Right forelimb (tissue), 1 donor: ENCODE measurements at places on chromosomes 16 and 17.

GRCh38 chr16:1541293-1542165 is 8.1 kb downstream of the TMEM204 start:
- DNase-seq, result no peak

GRCh38 chr17:43134774-43135453 is 9.8 kb upstream of the BRCA1 start:
- no peak for DNase-seq

- no peak for DNase-seq
Observed at GRCh38 chr17:49834118-49834743, 13.6 kb downstream of the TAC4 start.

DNA sequence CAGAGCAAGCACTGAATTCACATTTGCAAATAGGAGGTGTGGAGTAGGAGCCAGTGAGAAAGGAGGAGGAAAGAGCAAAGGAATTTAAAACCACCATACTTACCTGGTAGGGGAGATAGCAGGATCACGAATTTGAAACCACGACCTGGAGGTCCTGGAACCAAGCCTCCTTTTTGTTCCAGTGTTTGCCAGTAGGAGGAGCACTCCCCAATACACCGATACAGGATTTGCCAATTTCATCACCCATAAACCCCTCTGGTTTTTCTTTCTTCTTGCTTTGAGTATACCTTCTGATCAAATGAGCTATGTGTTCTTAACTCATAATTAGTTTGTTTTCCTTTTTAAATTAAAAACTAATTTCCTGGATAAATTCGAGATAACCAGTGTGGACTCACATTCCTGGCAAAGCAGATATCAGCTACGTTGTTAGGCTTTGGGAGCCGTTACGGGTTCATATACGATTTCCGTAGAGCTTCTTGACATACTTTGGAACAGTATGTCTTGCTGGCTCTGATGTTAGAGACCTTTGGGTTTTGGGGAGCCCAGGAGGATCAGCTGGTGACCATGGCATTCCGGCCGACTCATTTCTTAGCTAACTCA is 22.7 kb downstream of the BCO1 start:
- DNase-seq, result no peak

- peak; percentile 45 for DNase-seq
Observed at GRCh38 chr17:37488009-37488604, 1.6 kb upstream of the DUSP14 start.

DNA sequence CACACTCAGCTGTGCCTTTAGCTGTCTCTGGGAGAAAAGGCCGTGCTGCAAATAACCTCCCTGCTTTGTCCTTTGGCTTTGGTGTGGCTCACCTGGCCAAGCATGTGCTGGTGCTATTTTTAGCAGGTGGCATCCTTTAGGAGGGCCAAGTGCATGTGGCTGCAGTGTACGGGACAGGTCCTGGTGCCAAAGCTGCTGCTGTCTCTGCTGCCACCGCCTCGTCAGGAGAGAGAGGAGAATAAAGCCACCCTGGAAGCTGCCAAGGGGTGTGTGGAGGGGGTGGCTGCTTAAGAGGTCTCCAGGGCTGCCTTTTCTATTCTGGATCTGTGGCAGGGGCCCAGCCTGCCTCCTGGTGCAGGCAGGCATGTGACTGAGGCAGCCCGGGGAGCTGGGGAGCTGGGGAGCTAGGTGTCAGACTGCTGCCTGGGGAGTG is 6.2 kb downstream of the AKAP1 start:
- no peak for DNase-seq

DNA sequence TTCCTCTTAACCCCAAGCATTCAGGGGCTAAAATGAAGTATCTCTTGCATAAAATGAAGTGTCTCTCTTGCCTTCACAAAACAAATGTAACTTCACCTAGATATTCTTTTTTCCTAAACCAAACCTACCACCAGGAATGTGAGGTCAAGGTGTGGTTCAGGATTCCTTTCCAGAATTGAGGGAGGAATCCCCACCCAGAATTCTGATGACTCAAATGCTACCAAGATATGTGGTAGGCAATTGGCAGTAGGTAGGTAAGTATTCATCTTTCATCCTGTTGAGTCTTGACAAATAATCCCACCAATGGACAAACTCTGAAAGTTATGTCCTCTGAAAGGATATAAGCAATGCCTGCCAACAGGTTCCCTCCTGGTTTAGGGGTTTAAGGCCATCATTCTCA is 26.2 kb downstream of the TRIM16 start:
- DNase-seq, result no peak

DNA sequence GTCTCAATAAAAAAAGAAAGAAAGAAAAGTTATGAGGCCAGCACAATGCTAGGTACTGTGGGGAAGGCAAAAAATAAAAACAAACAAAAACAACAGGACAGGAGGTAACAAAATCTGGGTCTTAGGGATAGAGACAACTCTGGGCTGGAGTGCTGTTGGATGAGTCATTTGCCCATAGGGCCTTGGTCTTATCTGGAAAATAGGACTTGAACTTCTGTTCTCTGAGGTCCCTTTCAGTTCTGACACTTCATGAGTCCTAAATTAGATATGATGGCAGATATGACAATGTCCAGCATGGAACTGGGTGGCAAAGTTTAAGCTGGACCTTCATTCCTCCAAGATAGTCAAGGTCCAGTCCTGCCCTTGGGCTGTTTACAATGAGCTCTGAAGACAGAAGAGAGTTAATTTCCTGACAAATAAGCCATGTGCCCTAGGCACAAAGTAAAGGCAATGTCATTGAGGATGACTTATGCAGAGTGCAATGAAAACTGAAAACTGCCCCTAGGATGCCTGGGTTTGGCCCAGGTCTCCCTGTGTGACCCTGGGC is 8.9 kb upstream of the HDAC5 start:
- DNase-seq, result no peak

- DNase-seq, result no peak
Observed at GRCh38 chr16:31079342-31079944, 5.2 kb downstream of the ZNF646 start.

GRCh38 chr16:85195900-85196772 is 83.9 kb upstream of the CIBAR2 start:
- no peak for DNase-seq

DNA sequence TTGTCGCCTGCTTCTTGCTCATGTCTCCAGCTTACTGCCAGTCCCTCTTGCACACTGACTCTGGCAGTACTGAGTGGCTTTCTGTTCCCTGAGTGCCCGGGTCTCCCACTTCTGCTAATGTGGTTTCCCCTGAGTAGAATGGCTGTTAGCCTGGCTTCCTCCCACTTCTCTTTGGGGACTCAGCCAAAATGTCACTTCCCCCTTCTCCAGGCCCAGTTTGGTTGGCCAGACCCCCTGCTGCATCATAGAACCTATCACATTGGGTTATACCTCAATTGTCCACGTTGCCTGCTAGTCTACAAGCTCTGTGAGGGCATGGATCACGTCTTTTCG is 304.4 kb downstream of the HS3ST3B1 start:
- no peak for DNase-seq

GRCh38 chr17:34452769-34453168 is 89.7 kb upstream of the CCL1 start:
- no peak for DNase-seq

DNA sequence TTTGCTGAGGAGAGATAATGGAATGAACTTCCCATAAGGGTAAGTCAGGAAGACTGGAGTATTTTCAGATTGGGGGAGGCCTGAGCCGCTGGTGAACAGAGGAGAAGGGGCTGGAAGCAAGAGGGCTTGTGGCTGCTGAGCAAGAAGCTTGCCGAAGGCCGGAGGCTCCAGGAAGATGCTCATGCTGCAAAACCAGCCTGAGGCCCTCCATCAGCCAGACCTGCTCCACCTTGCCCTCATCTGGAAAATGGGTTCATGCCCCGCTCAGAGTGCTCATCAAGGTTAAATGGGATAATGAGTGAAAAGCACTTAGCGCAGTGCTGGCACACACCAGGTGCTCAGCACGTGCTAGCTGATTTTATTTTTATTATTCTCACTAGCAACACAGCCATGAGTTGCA is 5.5 kb upstream of the ASGR1 start:
- no peak for DNase-seq

DNA sequence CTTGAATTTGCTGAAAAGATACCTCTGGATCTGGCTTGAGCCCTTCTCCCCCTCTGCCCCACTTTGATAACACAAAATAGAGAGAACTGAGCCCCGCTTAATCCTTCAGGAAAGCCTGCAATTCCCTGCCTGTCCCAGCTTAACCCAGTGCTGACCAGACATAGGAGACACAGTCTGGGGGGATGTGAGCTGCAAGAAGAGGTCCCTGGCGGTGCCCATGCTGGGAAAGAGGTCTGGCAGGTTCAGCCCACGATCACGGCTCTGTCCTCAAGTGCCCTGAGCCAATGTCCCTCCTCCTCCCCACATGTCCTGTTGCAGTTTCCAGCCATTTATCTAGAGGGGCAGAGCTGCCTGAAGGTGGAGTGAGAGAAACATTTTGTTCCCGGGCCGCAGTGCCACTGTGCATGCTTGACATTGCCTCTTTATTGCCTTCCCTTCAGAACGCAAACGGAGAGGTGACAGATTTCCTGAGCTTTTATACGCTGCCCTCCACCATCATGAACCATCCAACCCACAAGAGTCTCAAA is 29.0 kb downstream of the PLCD3 start:
- DNase-seq, result no peak

- DNase-seq, result no peak
Observed at GRCh38 chr16:65756163-65756562, 610.3 kb upstream of the CDH5 start.

DNA sequence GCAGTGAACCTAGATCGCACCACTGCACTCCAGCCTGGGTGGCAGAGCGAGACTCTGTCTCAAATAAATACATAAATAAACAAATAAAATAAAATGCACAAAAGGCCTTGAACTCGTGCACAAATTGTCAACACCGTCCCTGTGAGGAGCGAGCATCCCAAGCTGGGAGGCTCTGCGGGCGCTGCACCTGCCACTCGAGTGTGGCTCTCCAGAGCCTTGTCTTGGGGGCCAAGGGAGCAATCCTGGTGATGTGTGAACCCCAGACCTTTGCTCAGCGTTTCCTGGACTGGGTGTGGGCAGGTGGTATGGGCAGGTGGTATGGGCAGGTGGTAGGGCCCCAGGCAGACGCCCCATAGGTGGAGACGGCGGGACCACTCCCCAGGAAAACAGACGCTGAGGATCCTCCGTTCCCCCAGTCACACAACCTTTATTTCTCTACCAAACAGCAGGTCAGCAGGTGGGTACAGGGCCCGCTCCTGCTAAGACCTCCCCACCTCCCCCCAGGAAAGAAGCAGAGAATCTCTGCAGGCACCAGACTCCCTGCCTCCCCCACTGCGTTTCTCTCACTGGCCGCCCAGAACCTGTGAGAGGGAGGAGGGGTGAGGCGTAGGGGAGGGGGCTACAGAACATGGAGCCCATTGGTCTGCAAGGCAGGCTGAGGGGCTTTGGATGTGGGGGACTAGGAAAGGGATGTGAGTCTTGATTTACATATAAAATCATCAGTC is 7.4 kb upstream of the P2RX1 start:
- no peak for DNase-seq

DNA sequence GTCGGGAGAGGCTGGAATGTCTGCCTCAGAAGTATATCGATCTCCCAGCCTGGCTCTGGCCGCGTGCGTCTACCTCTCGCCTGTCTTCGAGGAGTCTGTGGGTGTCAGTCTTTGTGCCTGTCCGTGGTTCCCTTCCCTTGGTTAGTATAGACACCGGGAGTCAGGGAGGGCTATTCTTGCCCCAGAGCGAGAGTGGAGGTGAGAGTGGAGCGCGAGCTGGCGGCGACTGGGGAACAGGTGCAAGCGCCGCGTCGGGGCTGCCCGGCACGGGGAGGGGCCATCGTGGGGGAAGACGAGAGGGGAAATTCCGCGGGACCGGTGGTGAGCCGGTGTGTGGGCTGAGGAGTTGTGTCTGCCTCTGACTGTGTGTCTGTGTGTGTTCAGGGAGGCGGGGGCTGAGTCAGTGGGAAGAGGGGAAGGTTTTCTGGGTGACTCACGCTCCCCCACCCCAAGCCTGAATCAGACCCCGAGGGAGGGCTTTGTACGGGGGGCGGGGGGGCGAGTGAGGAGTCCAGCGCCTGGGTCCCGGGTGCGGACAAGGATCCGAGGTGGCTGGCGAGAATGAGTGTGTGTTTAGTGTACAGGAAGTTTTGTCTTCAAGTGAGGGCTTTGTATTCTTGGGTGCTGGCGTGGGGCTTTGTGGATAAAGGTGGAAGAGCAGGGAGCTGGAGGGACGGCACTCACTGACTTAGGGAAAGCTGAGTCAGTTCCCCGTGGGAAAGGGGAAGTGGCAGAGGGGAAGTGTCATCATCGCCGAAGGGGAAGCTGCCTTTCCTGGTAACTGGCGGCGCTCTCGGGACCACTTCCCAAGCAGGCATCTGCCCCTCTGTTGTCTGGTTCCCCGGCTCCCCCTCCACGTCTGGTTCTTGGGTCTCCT is 8.6 kb downstream of the KDM6B start:
- peak; percentile 74 for DNase-seq

DNA sequence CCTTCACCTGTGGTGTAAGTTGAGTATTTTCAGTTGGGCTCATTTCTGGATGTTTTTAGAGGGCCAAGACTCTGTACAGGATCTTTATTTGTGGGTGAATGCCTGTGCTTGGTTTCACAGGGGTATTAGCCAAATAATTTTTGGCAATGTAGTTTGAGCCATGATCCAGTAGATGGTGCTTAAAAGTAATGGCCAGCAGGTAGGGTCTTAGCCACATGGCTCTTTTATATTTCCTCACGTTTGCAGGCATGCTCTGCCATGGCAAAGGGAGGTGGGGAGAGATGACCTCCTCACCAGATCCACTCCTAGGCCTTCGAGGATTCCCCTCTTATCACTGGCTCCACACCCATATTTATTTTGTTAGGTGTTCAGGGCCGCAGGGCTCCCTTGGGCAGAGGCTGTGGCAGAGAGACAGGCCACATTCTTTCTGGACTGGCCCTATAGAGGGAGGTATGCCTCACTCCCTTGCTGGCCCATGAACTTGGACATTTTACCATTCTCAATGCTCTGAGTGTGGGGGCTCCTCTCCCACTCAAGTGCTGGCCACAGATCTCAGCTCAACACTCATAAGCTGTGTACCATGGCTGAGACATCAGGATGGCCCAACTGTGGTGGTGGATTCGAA is 417.1 kb downstream of the XYLT1 start:
- no peak for DNase-seq

- DNase-seq, result no peak
Observed at GRCh38 chr16:4209666-4210065, 32.2 kb downstream of the SRL start.

DNA sequence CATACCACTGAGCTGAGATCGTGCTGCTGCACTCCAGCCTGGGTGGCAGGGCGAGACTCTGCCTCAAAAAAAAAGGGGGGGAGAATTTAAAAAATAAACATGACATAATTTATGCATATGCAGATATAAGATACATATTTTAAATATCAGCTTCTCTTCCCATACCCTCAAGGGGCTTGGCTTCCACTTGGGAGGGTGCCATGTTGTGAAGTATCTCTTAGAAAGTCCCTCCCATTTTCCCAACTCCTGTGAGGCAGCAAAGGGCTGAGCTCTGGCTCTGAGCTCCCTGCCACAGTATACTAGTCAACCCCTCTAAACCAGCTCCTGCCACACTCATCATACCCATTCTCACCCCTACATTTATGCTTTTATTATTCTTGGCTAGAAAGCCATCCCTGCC is 39.4 kb downstream of the MYH11 start:
- DNase-seq, result no peak

DNA sequence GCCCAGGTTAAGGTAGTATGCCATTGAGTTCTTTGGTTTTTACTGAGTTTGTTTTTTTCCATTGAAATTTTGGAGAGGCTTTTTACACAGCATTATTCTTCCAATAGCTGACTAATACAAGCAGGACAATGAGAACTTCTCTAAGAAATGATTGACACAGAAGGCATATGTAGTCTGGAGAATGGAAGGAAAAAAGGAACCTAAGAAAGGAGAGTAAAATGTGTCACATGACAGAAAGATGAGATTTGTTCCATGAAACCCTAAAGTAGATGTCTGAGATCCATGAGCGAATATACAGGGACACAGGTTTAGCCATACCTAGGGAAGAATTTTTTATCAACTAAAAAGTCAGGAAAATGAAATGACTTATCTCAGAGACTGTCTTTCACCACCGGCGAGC is 80.7 kb downstream of the AKAP1 start:
- no peak for DNase-seq
